ENCODE measurements at places on chromosomes 4 and X. TPM values are rescaled to one million over a fixed set of nuclear protein-coding genes. Genes with fewer than 3 reads are reported as not detected.

DNA sequence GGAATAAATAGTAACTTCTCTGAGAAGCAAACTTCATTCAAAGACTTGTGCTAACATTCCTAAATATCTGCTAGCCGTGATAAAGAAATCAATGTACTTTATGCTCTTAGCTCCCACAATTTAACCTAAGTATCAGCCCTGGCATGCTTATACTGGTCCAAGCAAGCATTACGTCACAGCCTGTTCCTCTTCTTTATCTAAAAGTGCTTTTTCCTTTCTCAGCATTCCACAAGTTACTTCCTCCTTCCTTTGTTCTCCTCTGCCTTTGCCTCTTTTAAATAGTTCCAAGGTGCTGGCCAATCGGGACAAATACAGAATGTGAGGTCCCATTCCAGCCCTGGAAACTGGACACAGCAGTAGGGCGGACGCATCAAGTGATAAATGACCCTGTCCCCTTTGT is 249.6 kb downstream of the DHRSX start:
- DNase-seq: no peak

The MRFAP1 gene
- 45.0 TPM for total RNA-seq

DNA sequence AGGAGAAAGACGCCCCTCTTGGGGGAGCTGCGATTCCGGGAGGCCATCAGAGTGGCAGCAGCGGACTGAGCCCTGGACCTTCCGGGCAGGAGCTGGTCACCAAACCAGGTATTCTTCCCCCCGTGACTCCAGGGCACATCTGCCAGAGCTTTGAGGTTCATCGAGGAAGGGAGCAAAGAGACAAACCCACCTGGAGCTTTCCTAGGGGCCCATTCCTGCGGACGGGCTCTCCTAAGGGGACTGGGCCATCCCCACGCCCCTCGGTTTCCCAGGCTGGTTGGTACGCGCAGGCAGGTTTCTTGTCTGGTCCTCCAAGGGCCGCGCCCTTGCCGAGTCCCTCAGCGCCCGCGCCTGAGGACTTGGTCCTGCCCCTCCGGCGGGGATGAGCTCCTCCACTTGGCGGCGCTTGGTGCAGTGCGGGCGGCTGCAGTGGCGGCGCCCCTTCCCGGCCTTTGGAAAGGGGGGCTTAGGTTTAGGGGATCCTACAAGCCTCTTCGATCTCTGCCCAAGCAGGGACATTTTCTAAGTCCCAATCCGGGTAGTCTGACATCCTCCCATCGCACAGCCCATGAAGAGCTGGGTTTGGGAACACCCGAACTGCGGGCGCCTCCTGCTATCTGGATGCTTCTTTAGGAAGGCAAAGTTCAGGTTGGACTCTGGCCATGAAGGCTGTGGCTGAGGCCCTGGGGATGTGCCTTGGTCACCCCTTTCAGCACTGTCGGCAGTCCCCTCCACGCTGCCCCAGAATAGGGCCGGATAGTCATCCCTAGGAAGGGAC is 538 bp downstream of the STBD1 start:
- DNase-seq: no peak

DNA sequence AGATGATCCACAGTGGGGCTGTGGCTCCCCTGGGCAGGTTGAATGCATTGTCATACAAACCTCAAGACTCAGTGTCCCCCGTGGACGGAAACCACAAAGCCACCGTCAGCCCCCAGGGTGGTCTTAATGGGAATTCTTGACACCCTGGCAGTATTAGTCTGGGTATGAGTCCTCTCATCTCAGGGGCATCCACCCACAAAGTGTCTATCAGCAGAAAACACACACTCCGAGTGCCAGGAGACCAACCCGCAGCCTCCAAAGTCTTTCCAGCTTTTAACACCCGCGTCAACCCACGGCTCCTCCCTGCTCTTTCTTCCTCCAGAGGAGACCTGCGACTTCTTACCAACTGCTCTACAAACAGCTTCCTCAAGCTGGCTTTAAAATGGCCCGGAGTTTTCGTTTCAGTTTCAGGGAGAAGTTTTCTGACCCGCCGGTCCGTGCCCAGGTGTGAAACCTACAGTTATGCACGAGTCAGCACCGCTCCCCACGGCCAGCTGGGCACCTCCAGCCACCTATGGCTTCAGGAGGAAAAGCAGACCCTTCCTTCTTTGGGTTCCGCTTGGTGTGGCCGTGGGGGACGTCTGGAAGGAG is 14.4 kb upstream of the ASMTL start:
- no peak for DNase-seq

DNA sequence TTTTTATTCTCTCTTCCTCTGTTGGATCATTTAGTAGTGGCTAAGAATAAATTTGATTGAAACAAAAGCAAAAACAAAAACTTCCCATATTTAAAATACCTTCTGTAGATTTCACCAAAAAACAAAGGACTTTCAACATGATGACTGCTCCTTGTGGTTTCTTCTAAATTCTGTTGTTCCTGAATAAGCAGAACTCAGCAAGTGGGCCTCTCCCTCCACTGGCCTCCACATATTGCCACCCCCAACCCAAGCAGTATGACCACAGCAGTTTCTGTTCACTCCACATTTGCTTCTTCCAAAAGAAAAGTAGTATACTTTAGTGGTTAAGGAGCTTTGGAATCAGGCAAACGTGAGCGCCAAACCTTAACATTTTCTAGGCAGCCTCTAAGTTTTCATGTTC is 114.7 kb downstream of the COX18 start:
- no peak for DNase-seq

DNA sequence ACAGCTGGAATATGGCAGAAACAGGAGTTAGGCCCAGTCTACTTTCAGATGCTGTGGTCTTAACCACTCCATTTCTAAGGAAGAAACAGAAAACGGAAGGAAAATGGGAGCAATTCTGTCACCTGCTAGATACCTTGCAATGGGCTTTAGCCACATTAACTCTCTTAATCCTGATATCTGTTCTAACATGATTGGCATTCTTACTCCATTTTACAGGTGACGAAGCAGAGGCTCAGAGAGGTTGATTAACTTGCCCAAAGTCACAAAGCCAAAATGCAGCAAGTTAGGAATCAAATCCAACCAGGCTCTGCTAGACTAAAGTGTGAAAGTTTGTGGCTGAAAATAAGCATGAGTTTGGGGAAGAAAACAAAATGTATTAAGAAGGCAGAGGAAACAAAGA is 196.9 kb downstream of the MAML3 start:
- DNase-seq: no peak

DNA sequence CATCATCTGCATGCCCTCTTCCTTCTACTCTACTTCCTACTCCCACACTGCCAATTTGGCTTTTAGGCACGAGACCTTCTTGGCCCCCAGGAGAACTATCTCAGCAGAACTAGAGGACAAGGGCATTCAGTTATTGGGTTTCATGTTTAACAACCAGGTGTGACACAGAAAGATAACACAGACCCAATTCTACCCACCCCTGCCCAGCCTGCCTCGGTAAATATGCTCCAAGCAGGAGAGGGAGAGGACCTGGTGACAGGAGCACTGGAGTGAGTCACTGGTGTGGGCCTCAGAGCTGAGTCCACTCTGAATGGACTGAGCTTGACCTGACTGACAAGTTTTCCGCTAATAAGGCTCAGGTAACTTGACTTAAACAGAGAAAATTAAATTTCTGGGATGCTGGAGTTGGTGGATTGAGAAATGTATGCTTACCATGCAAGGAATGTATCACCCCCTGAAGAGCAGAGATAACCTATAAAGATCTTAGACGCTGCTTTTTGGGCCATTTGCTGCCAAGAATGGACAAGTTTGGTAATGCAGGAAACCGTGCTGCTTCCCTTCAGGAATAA is 52.5 kb downstream of the CASP3 start:
- DNase-seq: no peak

GRCh38 chrX:140804292-140804691 is 94.7 kb downstream of the LINC00632 start:
- DNase-seq: no peak

DNA sequence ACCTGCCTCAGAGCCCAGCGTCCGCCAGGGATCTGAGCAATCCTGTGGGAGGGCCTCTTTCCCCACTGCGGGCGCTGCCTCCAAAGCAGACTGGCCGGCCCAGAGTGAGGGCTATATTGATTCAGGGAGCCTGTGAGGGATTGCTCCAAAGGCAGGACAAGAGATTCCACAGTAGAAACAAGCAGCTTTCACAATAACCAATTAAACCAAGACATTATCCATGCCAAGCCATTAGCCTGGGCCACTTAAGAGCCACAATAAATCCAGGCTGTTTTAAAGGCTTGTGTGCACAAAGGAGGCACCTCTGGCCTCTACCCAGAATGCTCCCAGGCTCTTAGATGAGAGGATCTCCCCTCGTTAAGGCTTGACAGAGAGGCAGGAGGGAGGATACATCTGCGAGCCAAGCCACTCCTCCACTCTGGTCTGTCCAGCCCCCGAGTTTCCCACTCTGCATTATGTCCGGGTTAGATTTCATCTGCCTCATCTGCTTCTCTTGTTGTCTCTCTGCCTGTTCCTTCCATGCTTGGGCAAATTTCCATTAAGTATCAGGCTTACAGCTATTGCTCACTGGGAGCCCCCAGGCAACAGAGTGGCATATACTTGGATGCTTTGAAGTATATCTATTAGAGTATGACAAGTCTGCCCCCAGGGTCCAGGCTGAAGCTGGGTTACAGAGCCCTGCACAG is 357.9 kb downstream of the UNC5C start:
- peak; percentile 5 for DNase-seq

The SMPX gene
- total RNA-seq: 9.3 TPM

DNA sequence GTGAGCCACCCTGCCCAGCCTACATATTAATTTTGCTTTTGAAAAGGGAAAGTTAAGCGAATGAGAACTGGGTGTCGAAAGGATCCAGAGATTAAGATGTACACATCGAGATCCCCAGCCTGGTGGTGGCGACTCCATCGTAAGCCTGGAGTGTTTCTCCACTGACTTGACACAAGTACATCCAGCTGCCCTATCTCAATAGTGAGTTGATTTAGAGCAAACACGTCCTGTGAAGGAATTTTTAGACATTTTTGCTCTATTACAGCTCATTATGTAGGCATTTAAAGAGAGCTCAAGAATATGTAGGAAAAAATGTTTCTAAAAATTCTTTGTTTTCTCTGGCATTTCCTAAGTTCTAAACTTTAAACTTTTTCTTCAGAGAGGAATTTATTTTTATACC is 11.7 kb upstream of the CLDN34 start:
- DNase-seq: no peak

DNA sequence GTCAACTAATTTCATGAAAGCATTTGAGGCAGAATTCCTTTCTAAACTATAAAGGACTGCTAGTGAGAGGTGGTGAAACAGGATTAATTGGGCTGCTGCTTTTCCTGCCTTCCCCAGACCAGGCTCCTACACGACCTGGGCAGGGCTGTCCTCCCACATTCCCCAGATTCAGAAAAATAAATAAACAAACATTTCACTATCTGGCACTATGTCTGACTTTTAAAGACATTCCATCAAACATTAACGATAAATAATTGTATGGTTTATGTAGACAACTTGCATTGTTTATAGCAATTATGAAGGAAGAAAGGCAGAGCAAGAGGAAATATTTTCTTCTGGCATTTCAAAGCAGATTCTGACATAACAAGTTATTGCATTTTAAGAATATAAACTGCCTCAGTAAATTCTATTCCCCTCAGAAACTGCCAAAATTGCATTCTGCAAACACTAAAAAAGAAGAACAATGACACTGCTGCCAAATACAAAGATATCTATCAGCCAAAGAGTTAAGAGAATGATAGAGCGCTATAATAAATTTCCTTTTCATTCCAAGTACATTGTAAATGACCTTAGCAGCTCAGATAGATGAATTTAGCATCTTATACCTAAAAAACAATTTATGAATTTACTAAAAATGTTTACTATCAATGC is 214.7 kb upstream of the INTU start:
- DNase-seq: no peak

GRCh38 chr4:160880180-160880579 is 1283.6 kb downstream of the FSTL5 start:
- DNase-seq: no peak

DNA sequence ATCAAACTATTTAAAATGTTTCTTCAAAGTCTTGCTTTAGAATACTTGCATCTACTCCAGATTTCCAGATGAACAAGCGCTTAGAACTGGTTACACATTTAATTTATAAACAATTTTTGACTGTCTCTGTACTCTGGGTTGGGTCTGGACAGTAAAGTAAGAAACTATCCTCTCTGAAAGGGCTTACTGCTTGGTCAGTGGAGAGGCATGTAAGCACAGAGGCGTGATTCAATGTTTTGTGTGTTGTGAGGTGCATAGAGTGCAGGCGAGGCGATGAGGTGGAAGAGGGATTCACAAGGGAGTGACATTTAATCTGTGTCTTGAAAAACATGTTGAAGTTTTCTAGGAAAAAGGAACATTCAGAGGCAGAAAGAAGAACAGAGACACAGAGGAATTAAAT is 231.4 kb downstream of the VEGFC start:
- DNase-seq: no peak

- no peak for DNase-seq
Measured at GRCh38 chrX:110259117-110259516, 58.8 kb downstream of the AMMECR1 start.

GRCh38 chr4:71697031-71697430 is 86.8 kb downstream of the GC start:
- DNase-seq: no peak

- DNase-seq: no peak
Measured at GRCh38 chr4:40749717-40750460, at the start of gene NSUN7. Gene NSUN7, plus strand, starts transcription at chr4:40749955. Its CDS starts 739 bp downstream, at chr4:40750694.

GRCh38 chr4:177410566-177410965 is 31.7 kb downstream of the AGA start:
- no peak for DNase-seq

- no peak for DNase-seq
Measured at GRCh38 chr4:75848891-75849290, 53.4 kb downstream of the PPEF2 start.

DNA sequence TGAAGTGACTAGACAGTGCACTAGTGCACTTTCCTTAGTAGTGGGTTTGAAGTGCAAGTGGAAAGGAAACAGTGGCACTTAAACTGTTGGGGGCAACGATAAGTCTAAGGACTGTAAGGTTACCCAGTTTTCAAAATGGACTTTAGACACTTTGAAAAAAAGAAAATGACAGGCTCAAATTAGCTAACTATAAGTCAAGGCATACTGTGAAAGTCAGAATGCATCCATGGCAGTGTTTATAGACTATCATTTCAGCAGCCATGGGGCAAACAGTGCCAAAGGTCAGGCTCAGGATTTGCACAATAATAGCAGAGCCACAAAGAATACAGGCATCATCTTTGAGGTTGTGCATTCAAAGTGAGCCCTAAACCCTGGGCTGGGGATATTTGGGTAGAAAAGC is 104.4 kb downstream of the CXCL13 start:
- no peak for DNase-seq

GRCh38 chr4:119471259-119471658 is 149.3 kb upstream of the FABP2 start:
- no peak for DNase-seq

DNA sequence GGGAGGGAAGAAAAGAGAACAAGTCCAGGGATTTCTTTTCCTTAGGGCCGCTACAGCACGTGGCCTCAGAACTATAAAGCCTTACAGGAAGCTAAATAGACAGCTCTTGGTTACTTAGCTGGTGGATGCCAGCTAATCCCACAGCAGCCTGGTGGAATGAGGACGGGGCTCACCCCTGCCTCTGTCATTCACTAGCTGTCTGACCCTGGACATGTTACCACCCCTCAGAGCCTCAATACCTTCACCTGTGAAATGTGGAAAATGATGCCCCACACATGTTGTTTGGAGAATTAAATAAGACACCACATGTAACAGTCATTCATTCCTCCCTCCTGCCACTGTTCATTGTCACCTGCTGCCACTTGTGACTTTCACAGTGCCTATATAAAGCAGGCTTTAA is 15.7 kb downstream of the CCKAR start:
- no peak for DNase-seq

The SLC6A8 gene
- 48.1 TPM for total RNA-seq

The SYP gene
- total RNA-seq: 73.0 TPM

The VCX3B gene
- total RNA-seq: not detected

Measured in SK-MEL-5 (cell line).